Dermis blood vessel endothelial cell (primary cell): ENCODE measurements at places on chromosomes 4 and X. TPM values are rescaled to one million over a fixed set of nuclear protein-coding genes. Genes with fewer than 3 reads are reported as not detected.

The KCTD8 gene
- 0.65 and 1.0 TPM in 2 replicates for total RNA-seq

The HOPX gene
- 2.6 and 3.1 TPM in 2 replicates for total RNA-seq

The TAPT1 gene
- 17.4 and 22.3 TPM in 2 replicates for total RNA-seq

The ENPP6 gene
- total RNA-seq = 0.05 TPM in 1 of 2 replicates, not detected in the other

The ASB11 gene
- not detected in 2 replicates for total RNA-seq

The CYSLTR1 gene
- total RNA-seq = not detected in 2 replicates
